ENCODE measurements at places on chromosomes 4 and X. TPM values are rescaled to one million over a fixed set of nuclear protein-coding genes. Genes with fewer than 3 reads are reported as not detected.

DNA sequence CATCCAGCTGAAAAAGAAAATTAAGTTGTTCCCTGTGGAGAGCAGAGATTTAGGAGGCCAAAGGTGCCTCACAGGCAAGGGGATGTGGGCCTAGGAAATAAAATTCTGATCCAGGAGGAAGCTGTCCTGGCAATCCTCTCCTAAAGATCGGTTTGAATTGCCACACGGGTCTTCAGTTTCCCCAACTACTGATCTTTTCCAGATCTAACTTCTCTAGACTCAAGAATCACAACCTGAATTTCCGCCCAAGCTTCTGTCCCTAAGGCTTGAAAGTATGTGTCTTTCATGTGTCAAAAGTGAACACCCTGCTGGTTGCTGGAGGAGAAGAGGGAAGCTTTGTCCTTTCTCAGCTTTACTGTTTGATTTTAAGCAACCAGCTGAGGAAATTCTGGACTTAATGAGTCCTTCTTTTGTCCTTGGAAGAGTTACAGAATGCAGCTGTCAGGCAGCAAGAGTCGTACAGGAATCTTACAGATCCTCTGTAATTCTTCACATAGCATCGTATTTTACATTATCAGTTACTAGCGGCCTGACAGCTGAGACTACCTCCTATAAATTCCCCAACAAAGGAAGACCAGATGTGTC is 93.8 kb downstream of the INPP4B start:
- no peaks in the 10 kb centered on the region for H3K4me1 ChIP-seq
- no peaks in the 10 kb centered on the region for H3K36me3 ChIP-seq
- no peaks in the 10 kb centered on the region for H3K27me3 ChIP-seq

- H3K27me3 ChIP-seq = no peaks in the 10 kb centered on the region
- H3K4me3 ChIP-seq = peak overlapping the region; percentile 72
- H3K4me1 ChIP-seq = peaks cover 55% of the 10 kb centered on the region
- peak overlapping the region; percentile 94 for H3K27ac ChIP-seq
- H3K36me3 ChIP-seq = peaks cover 11% of the 10 kb centered on the region
- DNase-seq = peak; percentile 9
These were observed 41.3 kb downstream of the DOCK11 start for GRCh38 chrX:118536687-118537461.

DNA sequence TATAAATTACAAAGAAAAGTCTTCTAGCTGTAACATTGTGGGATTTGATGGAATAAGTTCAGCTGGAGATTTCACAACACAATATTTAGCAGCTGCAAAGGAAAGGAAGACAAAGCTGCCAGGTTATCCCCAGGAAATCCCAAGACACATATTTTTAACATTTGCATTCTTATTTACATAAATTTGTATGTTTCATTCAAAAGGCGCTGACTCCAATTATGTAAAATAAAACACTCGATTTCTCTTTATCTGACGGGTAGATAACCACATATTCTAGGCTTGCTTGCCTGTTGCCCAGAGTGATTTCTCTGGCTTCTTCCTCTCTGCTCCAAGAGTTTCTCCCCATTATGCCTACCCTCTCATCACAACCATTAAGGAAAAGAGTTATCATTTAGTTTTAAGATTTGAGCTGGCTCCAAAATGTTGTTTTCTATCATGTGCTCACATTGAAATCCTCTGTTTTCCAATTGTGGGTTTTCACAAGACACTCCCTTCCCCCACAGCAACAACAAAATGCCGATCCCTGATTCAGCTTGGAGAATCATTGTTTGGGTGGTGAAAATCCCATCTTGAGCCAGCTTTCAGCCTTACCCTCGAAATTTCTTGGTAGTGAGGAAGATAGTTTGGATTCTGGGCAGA is 128.2 kb upstream of the RASGEF1B start:
- no peak overlapping the region for H3K27ac ChIP-seq
- no peak for DNase-seq
- no peaks in the 10 kb centered on the region for H3K36me3 ChIP-seq
- H3K27me3 ChIP-seq = peaks cover 2% of the 10 kb centered on the region

DNA sequence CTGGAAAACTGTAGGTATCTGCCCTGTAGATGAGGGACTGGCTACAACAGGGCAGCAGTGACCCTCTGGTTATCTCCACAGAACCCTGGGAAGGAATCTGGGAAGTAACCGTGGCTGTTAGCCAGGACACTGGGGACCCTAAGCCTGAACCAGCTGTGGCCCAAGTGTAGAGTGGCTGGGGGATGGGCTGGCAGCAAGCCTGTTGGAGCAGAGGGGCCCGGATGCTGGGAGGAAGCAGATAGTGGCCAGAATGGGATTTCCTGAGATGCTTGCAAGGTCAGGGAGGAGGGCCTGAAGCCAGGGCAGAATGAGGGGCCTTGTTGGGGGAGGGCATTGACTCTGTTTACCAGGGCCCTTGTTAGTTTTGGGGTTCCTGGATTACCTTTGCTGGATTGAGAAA is 161.0 kb upstream of the EOLA2 start:
- no peak overlapping the region for H3K27ac ChIP-seq
- H3K4me3 ChIP-seq = no peak overlapping the region
- no peaks in the 10 kb centered on the region for H3K4me1 ChIP-seq
- H3K27me3 ChIP-seq = no peaks in the 10 kb centered on the region
- no peaks in the 10 kb centered on the region for H3K36me3 ChIP-seq

DNA sequence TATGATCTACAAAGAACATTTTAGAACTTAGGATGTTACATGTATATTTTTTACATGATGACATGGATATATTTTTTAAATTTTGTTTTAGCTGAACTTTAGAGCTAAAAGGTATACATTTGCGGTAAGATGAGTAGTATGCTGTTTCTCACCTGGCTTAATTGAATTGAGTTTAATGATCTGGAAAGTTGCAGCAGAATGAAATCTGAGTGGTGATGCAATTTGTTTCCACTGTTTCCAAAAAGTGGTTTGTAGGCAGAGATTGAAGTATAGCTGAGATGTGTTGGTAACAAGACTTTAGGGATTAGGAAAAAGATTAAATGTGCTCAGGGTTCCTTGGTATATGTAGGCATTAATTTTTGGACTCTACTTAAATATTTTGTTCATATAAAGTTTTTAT is 68.1 kb downstream of the HPF1 start:
- no peak overlapping the region for H3K4me3 ChIP-seq
- no peaks in the 10 kb centered on the region for H3K4me1 ChIP-seq
- DNase-seq = no peak

- no peak for DNase-seq
- H3K4me1 ChIP-seq = no peaks in the 10 kb centered on the region
- no peaks in the 10 kb centered on the region for H3K27me3 ChIP-seq
- no peak overlapping the region for H3K27ac ChIP-seq
- no peaks in the 10 kb centered on the region for H3K36me3 ChIP-seq
These were observed 56.1 kb upstream of the BRS3 start for GRCh38 chrX:136431625-136432024.

- no peak for DNase-seq
- peaks cover 19% of the 10 kb centered on the region for H3K27me3 ChIP-seq
- H3K36me3 ChIP-seq = no peaks in the 10 kb centered on the region
- H3K27ac ChIP-seq = no peak overlapping the region
These were observed 1.3 kb downstream of the LDB2 start for GRCh38 chr4:16896881-16897750.

DNA sequence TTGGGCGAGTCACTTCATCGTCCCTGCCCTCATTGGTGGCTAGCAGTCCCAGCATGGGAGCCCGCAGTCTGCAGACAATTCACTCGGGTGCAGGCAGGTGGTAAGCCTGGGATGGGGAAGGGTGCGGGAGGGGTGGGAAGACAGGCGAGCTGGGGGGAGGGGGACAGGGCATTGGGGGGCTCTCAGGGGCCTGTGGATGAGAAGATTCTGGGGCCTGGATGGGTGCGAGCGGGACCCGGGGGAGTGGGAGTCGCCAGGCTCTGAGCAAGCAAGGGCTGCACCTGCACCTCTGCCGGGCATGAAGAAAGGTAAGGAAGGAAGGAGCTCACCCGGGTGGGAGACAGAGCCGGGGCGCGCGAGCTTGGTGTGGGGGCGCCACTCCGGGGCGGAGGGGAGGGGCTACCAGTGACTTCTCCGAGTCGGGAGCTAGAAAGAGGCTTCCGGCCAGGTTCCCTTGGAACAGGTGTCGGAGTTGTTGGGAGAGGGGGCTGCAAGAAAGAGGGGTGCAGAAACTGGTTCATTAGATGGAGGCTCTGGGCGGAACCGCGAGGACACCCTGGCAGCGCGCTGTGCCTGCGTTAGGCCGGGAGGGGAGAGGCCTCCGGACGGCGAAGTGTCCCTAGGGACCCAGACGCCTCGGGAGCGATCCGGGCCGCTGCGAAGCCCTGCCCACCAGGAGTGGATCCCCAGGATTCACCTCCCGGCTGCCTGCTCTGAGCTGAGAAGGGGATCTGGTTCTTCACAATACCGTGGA is 103.4 kb upstream of the PDLIM3 start:
- DNase-seq = no peak
- H3K36me3 ChIP-seq = no peaks in the 10 kb centered on the region
- H3K4me1 ChIP-seq = no peaks in the 10 kb centered on the region
- H3K4me3 ChIP-seq = no peak overlapping the region
- peaks cover 38% of the 10 kb centered on the region for H3K27me3 ChIP-seq

GRCh38 chr4:181528570-181529184 is 714.5 kb upstream of the TENM3 start:
- H3K27me3 ChIP-seq = no peaks in the 10 kb centered on the region
- DNase-seq = no peak
- no peak overlapping the region for H3K27ac ChIP-seq
- no peaks in the 10 kb centered on the region for H3K36me3 ChIP-seq
- no peaks in the 10 kb centered on the region for H3K4me1 ChIP-seq

- H3K27me3 ChIP-seq = peaks cover 4% of the 10 kb centered on the region
- DNase-seq = no peak
- no peaks in the 10 kb centered on the region for H3K36me3 ChIP-seq
- no peak overlapping the region for H3K27ac ChIP-seq
- H3K4me3 ChIP-seq = no peak overlapping the region
These were observed 119.5 kb upstream of the LIMCH1 start for GRCh38 chr4:41418444-41418843.

GRCh38 chr4:13876940-13877339 is 249.4 kb upstream of the BOD1L1 start:
- no peak for DNase-seq
- H3K27me3 ChIP-seq = no peaks in the 10 kb centered on the region
- H3K4me1 ChIP-seq = no peaks in the 10 kb centered on the region

USP51 gene
- total RNA-seq = 2.2 TPM

RHOXF2 gene
- total RNA-seq = not detected

FRMPD3 gene
- not detected for total RNA-seq

DCAF16 gene
- total RNA-seq = 48.5 TPM

USP17L25 gene
- not detected for total RNA-seq
